GM12865 (cell line): ENCODE measurements at places on chromosomes 3 and 15.

- peak; percentile 26 for DNase-seq
These were observed 769.4 kb upstream of the GOLIM4 start for GRCh38 chr3:168865022-168865551.

DNA sequence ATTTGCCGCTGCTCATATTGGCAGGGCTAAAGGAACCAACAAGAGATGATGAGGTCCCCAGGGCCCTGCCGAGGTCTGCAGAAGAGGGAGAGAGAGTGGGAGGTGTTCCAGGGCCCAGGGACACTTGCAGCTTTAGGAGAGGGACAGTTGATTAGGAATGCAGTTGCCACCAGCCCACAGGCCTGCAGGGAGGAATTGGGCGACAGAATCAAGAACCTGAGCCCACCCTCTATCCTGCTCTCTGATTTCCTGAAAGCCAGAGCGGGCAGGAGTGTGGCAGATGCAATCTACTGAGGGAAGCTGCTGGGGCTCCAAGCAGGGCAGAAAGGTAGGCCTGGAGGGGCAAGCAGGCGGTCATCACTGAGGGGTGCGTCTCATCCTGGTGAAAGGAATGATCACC is 12.1 kb upstream of the PRR23E start:
- DNase-seq, result no peak

- peak; percentile 37 for DNase-seq
These were observed 41.9 kb downstream of the ZNF621 start for GRCh38 chr3:40566694-40567093.

- DNase-seq, result peak; percentile 34
These were observed 22.2 kb downstream of the EPHB1 start for GRCh38 chr3:134817297-134817696.

DNA sequence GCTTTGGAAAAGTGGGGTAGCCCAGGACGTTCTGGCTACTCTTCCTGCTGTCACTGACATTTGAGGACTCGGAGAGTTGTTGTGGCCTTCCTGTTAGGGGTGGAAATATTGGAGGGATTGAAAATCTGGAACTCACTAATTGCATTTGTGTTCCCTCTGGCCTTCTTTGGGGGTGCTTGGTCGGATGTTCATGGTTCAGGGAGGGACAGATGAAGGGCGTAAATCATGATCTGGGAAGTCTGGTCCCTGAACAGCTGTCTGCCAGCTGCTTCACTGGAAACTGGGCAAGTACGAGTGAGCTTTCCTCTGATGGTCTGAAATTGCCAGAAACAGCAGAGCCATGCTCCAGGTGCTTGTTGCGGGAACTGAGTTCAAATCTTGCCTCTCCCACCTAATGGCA is 327.8 kb upstream of the C2CD4B start:
- no peak for DNase-seq

DNA sequence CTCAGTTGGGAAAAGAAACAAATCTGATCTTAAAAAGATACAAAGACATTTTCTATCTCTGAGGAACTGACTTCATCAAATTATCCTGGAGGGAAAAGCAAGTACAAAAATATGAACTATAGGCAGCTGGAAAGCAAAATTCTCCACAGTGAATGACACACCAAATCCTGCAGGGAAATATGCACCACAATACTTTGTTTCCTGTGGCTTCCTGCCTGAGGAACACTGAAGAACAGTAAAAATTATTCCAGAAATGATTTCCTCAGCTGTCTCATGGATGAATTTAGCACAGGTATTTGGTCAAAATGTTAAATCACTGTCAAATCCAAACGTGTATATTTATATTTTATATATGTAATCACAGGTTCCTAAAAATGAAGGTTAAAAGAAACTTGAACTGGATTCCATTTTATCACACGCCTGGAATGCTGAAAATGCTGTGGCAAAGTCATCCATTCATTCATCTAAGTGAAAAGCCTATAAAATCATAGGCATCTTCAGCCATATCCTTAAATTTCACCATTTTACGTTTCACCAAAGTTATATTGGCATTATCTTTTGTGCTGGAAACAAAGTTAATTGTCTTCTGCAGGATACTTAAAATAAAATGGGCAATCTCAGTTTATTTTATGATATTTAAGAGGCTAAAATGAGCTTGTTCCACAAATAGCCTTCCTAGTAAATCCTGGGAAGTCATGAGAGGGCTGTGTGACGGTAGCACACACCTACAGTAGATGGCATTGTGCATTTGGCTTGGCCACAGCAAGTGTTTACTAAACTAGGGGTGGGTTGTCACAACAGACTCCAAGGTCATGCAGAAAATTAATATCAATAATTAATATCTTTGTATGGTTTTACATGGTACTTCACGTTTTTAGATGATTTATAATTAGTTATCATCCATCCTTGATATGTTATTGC is 19.3 kb upstream of the TSC22D2 start:
- no peak for DNase-seq

GRCh38 chr15:77036537-77037387 is 34.1 kb downstream of the TSPAN3 start:
- DNase-seq, result no peak

DNA sequence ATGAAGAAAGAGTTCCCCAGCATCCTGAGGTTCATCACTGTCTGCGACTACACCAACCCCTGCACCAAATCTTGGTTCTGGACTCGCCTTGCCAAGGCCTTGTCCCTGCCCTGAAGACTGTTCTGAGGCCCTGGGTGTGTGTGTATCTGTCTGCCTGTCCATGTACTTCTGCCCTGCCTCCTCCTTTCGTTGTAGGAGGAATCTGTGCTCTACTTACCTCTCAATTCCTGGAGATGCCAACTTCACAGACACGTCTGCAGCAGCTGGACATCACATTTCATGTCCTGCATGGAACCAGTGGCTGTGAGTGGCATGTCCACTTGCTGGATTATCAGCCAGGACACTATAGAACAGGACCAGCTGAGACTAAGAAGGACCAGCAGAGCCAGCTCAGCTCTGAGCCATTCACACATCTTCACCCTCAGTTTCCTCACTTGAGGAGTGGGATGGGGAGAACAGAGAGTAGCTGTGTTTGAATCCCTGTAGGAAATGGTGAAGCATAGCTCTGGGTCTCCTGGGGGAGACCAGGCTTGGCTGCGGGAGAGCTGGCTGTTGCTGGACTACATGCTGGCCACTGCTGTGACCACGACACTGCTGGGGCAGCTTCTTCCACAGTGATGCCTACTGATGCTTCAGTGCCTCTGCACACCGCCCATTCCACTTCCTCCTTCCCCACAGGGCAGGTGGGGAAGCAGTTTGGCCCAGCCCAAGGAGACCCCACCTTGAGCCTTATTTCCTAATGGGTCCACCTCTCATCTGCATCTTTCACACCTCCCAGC is 2.9 kb downstream of the MYD88 start:
- DNase-seq, result no peak

- no peak for DNase-seq
These were observed 102.1 kb upstream of the CHRM5 start for GRCh38 chr15:33866101-33866737.

- no peak for DNase-seq
These were observed 134.4 kb upstream of the DAZL start for GRCh38 chr3:16739541-16740105.

- peak; percentile 32 for DNase-seq
These were observed 173.7 kb upstream of the CRBN start for GRCh38 chr3:3353153-3353552.

- DNase-seq, result no peak
These were observed 35.0 kb upstream of the PLCL2 start for GRCh38 chr3:16849795-16850194.

GRCh38 chr15:92839696-92840095 is 60.4 kb upstream of the CHD2 start:
- peak; percentile 79 for DNase-seq

DNA sequence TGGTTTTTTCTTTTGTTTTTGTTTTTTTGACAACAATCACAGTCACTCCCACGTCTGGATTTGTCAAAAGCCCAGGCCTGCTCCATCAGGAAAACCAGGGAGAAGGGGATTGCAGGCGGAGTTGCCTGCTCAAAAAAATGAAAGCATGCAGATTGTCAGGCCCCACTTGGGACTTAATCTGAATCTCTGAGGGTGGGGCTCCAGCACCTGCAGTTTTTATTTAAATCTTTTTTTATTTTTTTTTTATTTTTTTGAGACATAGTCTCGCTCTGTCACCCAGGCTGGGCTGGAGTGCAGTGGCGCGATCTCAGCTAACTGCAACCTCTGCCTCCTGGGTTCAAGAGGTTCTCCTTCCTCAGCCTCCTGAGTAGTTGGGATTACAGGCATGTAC is 140.9 kb downstream of the FOXP1 start:
- no peak for DNase-seq

- DNase-seq, result peak; percentile 70
These were observed 96.0 kb downstream of the LRRK1 start for GRCh38 chr15:101014921-101015841.
